ENCODE measurements at places on chromosomes 5 and 9.

- DNase-seq, result no peak
These were observed 1045.8 kb upstream of the DMAC1 start for GRCh38 chr9:8845376-8845775.

GRCh38 chr9:125189011-125189360 is 617 bp downstream of the PPP6C start:
- DNase-seq, result peak; percentile 40

GRCh38 chr5:32720300-32720699 is 9.2 kb downstream of the NPR3 start:
- DNase-seq, result no peak

GRCh38 chr5:141637123-141637766 is 448 bp downstream of the RELL2 start:
- no peak for DNase-seq

- DNase-seq, result no peak
These were observed 7.8 kb downstream of the SLC9A3 start for GRCh38 chr5:516338-516925.

DNA sequence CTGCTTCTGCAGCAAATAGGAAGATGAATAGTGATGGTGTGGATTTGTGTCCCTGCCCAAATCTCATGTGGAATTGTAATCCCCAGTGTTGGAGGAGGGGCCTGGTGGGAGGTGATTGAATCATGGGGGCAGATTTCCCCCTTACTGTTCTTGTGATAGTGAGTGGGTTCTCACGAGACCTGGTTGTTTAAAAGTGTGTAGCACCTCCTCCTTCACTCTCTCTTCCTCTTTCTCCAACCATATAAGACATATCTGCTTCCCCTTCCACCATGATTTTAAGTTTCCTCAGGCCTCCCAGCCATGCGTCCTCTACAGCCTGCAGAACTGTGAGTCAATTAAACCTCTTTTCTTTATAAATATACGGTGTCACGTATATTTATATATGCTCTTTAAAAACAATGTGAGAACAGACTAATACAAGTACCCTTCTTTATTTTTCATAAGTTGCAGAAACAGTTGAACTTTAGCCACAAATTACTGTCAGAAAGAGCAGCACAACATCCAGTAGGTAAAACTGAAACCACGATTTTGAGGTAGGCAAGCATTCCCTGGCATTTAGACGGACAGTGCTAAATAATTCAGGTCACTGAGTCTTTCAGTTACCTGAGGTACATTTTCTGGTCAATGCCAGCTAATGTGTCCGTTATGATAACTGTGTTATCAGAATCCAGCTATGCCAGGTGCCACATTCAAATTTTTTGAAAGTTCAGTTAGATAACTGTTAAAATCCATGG is 79.3 kb upstream of the SPEF2 start:
- DNase-seq, result no peak

DNA sequence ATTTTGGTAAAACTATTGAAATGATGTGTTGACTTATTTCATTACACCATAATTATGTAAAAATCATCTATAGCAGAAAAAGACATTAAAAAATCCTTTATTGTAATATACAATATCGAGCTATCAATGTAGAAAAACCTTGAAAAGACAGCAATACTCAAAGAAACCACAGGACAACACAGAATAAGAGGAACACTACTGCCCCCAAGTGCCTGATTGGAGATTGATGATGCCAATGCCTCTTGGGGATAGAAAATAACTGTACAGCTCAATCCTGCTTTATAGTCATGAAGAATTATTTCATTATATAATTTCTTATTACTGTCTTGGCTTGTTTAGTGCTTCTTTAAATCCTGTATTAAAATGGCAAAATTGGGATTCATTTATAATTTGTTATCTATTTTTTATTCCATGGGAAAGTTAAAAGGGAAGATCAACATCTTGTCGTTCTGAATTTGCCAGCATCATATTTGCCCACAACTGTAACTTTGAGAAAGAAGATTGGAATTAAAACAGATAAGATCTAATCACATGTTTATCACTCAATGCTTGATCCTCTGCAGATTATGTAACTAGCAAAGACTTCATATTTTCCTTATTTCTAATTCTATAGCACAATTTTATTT is 337.5 kb downstream of the CDH9 start:
- peak; percentile 21 for DNase-seq

DNA sequence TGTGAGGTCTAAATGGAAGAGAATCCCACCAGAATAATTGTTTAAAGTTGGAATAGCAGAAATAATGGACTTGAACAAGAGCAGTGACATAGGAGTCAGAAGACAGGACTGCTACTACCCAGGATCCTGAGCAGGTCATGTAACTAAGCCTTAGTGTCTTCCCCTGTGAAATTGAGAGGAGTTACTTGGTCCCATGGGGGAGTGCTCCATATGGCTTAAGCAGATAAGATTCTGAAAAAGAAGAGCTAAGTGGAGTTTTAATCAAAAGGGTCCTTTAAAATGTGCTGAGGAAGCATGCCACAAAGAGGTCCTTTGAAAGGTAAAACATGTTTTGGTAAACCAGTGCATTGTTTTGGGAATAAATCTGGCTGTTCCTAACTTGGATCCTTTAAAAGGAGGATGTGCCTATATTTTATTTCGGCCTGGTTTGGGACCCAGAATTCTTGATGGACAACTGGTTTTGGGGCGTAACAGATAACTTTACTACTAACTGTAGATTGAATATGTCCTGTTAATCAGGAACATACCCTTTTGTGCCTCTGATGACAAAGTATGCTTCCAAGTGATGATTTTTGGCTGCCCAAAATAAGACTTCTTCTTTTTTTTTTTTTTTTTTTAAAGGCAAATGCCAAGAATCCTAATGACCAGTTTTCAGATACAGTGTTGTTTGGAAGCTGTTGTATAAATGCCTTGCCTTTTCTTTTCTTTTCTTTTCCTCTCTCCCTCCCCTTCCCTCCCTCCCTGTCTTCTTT is 5.7 kb downstream of the RCL1 start:
- DNase-seq, result no peak

- no peak for DNase-seq
These were observed 73.8 kb upstream of the TBC1D2 start for GRCh38 chr9:98329281-98329680.

DNA sequence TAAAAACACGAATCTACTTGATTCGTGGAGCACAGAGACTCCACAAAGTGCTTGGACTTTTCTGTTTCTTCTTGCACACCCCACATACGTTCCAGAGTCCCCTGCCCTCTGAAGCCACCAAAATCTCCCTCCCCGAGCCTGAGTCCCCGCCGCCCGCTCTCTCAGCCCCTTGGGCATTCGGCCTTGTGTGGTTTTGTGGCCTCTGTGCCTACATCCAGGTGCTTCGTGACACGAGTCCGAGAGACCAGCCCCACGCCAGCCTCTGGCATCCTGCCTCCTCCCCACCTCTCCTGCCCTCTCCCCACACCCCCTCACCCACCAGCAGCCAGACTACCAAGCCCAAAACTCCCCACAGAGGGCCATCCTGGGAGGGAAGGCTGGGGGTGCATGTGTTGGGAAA is 87.8 kb upstream of the PPP1R26 start:
- DNase-seq, result no peak
